H9 (cell line): ENCODE measurements at places on chromosomes 11 and 22.

GRCh38 chr11:133711545-133711944 lies 133.8 kb downstream of the SPATA19 start:
- DNase-seq: no peak

DNA sequence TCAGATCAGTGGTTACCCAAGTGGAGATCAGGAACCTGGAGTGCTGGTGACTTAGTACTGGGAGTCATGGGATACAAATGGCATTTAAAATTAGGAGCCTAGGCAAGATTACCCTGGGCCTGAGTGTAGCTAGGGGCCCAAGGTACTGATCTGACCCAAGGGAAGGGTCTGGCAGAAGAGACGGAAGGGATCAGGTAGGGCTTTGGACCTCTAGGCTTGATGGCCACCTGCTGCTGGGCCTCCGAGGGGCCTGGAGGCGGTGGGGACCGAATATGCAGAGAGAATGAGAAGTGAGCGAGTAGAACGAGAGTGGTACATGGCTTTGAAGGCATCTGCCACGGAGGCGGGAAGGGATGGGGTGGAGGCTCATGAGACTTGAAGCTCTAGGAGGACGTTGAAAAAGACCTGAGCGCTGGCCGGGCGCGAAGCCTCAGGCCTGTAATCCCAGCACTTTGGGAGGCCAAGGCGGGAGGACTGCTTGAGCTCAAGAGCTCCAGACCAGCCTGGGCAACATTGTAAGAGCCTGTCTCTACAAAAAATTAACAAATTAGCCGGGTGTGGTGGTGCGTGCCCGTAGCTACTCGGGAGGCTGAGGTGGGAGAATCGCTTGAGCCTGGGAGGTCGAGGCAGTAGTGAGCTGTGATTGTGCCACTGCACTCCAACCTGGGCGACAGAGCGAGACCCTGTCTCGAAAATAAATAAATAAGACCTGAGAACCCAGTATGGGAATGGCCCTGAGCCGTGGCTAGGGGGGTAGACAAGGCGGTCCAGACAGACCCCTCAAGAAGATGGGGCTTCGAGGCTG lies 563 bp upstream of the PPIL2 start:
- DNase-seq: no peak

DNA sequence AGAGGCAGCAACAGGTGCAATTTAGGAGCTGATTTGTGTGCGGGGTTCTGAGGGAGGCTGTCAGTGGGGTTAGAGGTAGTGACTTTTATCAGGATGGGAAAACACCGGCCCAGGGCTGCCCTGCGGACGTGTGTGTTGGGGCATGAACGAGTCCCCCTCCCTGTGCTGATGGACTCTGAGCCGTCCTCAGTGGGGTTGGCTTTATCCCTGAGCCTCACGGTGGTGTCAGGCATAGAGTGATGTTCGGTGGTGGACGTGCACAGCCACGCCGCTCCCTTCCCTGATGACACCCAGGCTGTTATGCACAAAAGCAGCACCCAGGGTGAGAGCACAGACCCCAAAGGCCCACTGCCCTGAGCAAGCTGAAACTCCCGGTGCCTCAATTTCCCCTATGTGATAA lies 809.1 kb downstream of the BRD1 start:
- peak; percentile 14 for DNase-seq

GRCh38 chr11:67492069-67492727 lies 9.4 kb downstream of the AIP start:
- DNase-seq: no peak
